ENCODE measurements at places on chromosomes 2 and 18. TPM values are rescaled to one million over a fixed set of nuclear protein-coding genes. Genes with fewer than 3 reads are reported as not detected.

The HDAC4 gene
- total RNA-seq = 68.4 TPM

DNA sequence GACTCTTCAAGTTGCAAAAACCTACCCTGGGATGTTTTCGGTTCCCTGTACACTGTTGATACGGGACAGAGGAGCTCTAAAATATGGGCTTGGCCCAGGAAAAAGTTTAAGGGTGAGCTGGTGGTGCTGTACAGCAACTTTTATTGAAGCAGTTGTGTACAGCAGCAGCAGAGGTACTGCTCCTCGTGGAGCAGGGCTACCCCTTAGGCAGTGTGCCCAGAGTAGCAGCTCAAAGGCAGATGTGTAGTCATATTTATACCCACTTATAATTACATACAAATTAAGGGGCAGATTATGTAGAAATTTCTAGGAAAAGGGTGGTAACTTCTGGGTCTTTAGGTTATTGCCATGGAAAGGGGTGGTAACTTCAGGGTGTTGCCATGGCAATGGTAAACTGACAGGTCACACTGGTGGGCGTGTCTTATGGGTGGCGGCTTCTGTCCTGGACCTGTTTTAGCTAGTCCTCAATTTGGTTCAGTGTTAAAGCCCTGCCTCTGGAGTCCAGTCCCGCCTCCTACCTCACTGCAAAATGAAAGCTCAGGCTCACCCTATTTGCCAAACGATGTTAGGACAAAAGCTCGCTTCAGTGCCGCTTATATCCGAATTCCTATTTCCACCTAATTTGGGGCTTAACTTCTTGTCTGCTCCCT is 203.2 kb downstream of the ETAA1 start:
- H3K4me3 ChIP-seq = no peak overlapping the region
- H3K4me1 ChIP-seq = no peaks in the 10 kb centered on the region
- H3K27me3 ChIP-seq = no peaks in the 10 kb centered on the region
- no peak for DNase-seq
- no peaks in the 10 kb centered on the region for H3K36me3 ChIP-seq
- no peak overlapping the region for H3K27ac ChIP-seq

- DNase-seq = no peak
- peaks cover 14% of the 10 kb centered on the region for H3K36me3 ChIP-seq
- H3K27me3 ChIP-seq = no peaks in the 10 kb centered on the region
- no peak overlapping the region for H3K27ac ChIP-seq
Measured at GRCh38 chr2:195408196-195408595, 248.8 kb upstream of the SLC39A10 start.

DNA sequence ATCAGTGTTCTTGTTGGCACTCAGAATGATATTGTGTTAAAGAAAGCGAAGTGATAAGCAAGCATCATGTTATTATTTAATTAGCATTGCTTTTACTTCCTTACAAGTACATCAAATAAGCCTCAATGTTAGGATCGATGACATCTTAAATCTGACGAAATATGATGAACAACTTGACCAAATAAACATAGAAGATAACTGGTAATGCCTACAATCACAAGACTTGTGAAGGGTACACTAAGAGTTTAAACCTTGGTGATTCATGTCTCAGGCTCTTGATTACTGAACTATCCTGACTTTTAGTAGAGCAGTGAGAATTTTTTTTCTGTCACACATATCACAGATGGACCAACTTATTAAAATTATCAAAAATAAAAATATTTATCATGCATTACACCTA is 500.8 kb upstream of the ZEB2 start:
- DNase-seq = no peak
- H3K36me3 ChIP-seq = no peaks in the 10 kb centered on the region
- no peaks in the 10 kb centered on the region for H3K4me1 ChIP-seq
- no peak overlapping the region for H3K27ac ChIP-seq
- no peaks in the 10 kb centered on the region for H3K27me3 ChIP-seq
- H3K4me3 ChIP-seq = no peak overlapping the region

The GATA6 gene
- total RNA-seq = not detected

The IL18RAP gene
- 3.8 TPM for total RNA-seq

Measured in activated CD4-positive, alpha-beta T cell treated with anti-CD3 and anti-CD28 coated beads, Interleukin-2, amount 10 ng/mL, durations not matched to agents 7 days and 5 days (primary cell).